HFFc6 (cell line): ENCODE measurements at places on chromosomes 2 and 18. TPM values are rescaled to one million over a fixed set of nuclear protein-coding genes. Genes with fewer than 3 reads are reported as not detected.

DNA sequence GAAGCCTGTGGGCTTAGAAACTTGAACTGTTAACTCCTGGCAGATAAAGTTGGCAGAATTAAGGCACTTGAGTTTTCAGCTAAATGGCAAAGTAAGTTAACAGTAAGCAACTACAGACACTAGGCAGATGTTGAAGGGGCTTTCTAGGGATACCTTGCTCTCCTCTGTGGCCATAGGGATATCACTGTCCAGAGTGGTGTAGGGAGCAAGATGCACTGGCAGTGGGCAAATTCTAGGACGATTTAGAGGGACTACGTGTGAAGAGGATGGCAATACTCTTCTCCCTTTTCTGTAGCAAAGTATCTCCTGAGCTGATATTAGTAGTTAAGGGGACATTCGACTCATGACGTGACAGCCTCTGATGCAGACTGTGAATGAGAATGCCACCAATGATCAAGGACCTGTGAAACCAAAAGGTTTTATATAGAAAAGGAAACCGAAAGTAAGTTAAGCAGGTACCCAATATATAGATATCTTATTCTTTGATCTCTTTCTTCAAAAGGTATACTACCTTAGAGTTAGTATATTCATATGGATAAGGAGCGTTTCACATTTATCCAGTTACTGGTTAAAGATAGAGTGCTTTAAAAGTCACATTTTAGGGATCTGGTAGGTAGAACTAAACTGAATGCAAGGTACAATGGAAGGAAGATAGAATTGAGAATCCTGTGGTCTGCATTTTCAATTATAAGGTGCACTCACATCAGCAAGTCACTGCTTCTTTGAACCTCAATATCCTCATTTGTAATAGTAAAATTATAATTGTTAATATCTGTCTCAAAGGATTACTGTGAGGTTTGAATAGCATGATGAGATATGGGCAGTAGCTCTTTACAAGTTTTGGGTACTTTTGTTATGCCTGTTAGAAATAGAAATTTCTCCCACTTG, 106.4 kb downstream of the KCNH7 start:
- no peak overlapping the region for H3K4me3 ChIP-seq
- H3K27ac ChIP-seq: no peak overlapping the region
- no peaks in the 10 kb centered on the region; the same call in 1 of the 2 replicates for H3K36me3 ChIP-seq
- no peaks in the 10 kb centered on the region for H3K4me1 ChIP-seq

GRCh38 chr2:143551971-143552650, 422.9 kb downstream of the ARHGAP15 start:
- no peak overlapping the region for H3K27ac ChIP-seq
- no peak for DNase-seq
- H3K4me3 ChIP-seq: no peak overlapping the region
- no peaks in the 10 kb centered on the region for H3K4me1 ChIP-seq
- H3K36me3 ChIP-seq: no peaks in the 10 kb centered on the region
- no peaks in the 10 kb centered on the region; the same call in 1 of the 2 replicates for H3K27me3 ChIP-seq

DNA sequence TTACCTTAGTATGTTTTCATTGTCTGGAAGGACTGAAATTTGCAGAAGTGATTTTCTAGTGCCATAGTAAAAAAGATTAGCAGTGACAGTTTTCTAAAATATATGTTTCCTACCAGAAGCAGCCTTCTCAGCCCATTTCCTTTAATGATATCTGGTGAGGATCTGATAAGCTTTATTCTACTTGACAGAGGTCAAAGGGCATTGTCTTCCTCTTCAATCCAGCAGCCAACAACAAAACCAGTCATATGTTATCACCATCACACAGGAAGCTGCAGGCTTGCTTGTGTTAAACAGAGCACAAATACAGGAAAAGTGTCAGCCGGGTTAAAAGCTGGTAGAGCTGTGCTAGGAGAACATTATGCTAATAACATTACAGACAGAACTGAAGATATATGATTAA, 35.6 kb upstream of the ZSWIM2 start:
- H3K36me3 ChIP-seq: peaks cover 8% of the 10 kb centered on the region; the same call in 1 of the 2 replicates
- no peaks in the 10 kb centered on the region for H3K4me1 ChIP-seq
- no peak overlapping the region for H3K27ac ChIP-seq
- no peak for DNase-seq
- no peaks in the 10 kb centered on the region; the same call in none of the 2 replicates for H3K27me3 ChIP-seq

GRCh38 chr2:80073134-80073561, 231.4 kb downstream of the LRRTM1 start:
- no peak overlapping the region for H3K4me3 ChIP-seq
- H3K27me3 ChIP-seq: peaks cover 8% of the 10 kb centered on the region; the same call in 1 of the 2 replicates
- peak; percentile 57 for DNase-seq
- no peak overlapping the region for H3K27ac ChIP-seq
- H3K4me1 ChIP-seq: peaks cover 10% of the 10 kb centered on the region; the same call in 1 of the 2 replicates
- H3K36me3 ChIP-seq: no peaks in the 10 kb centered on the region

DNA sequence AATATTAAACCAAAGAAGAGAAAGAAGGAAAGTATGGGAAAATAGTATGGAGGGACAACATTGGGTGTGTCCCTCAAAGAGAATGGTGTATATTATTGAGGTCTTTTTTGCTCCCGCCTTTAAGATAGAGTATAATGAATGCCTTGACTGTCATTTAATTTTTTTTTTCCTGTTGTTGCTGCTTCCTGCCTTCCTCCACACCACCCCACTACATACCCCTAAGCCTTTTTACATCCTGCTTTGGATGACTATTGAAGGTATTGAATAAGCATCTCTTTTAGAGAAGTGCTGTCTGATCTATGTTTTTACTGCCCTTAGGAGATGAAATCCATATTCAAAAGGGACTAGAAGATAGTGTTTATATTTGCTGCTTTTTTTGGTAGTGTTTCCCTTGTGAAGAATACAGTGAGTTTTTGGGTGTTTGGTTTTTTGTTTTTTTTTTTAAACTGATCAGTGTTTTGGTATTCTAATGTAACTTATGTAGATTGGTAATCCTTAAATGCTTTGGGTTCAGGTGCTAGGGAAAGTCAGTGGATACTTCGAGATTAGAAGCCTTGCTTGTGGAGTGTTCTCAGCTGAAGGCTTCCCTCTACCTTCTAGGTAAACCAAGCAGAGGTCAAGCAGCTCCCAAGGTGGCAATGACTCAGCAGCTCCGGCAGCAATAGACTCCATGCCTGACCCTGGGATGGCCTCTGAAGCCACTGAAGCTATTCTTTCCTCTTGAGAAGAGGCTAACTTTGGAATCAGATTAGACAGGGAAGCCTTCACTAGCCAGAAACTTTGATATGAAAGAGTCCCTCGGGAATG, 5.0 kb downstream of the FZD7 start:
- peaks cover 20% of the 10 kb centered on the region for H3K36me3 ChIP-seq
- peak; percentile 45 for DNase-seq
- H3K27ac ChIP-seq: peak overlapping the region; percentile 64
- H3K27me3 ChIP-seq: no peaks in the 10 kb centered on the region; the same call in 1 of the 2 replicates
- H3K4me1 ChIP-seq: peaks cover 12% of the 10 kb centered on the region

DNA sequence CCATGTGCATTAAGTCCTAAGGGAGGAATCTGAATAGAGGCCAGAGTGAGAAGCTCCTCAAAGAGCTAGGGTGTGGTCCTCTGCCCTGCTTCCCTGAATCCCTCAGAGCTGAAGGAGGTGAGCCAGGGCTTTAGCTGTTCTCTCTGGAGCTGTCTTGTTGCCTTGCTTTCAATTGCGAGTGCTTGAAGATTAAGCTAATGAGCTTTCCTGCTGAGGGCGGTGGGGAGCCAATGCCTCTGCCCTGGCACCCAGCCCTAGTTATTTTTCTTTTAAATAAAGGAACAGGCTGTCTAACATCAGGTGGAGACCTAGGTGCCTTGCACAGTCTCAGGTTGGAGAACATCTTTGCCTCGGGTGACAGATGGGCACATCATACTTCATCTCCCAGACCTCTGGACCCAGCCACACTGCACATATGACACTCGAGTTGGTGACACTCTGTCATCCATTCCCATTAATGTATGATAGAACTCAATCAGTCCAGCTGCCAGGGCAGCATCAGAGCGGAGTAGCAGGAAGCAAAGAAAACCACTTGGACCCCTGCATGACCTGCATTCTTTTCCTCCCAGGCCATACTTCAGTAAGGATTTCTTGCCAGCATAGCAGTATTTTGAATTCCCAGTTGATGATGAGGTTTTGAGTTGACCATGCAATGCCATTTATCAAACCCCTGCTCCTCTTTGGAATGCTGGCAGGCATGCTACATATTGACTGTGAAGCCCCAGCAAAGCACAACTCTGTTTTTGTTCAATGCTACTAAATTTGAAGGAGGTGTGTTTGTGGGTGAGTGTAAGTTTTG, 292.7 kb downstream of the RNF144A start:
- peaks cover 5% of the 10 kb centered on the region for H3K27me3 ChIP-seq
- DNase-seq: no peak
- no peaks in the 10 kb centered on the region for H3K36me3 ChIP-seq
- H3K4me1 ChIP-seq: no peaks in the 10 kb centered on the region
- H3K4me3 ChIP-seq: no peak overlapping the region

DNA sequence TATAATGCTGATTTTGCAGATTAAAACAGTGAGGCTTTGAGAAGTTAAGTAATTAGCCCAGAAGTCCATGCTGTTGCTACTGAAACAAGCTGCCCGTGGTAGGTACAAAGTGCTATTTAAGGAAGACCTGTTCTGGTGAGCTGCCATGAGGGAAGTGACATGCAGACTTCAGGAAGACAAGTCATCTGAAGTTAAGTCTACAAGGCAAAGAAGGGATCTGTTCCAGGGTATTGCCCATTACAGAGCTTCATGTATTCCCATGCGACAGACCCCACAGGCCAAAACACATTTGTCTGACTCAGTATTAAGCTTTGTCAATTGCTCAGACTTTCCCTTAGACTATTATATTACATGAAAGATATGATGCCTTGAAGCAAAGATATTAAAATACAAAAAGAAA, 520.8 kb downstream of the FBXO15 start:
- peaks cover 23% of the 10 kb centered on the region for H3K4me1 ChIP-seq
- H3K27me3 ChIP-seq: 0 out of 2 replicates have a peak, but pooled peaks cover 2% of the 10 kb centered on the region
- H3K36me3 ChIP-seq: peaks cover 14% of the 10 kb centered on the region
- H3K27ac ChIP-seq: no peak overlapping the region; the same call in 1 of the 2 replicates
- H3K4me3 ChIP-seq: no peak overlapping the region

GRCh38 chr2:180367815-180368214, 360.7 kb upstream of the CWC22 start:
- H3K4me3 ChIP-seq: no peak overlapping the region
- H3K27ac ChIP-seq: no peak overlapping the region
- no peaks in the 10 kb centered on the region for H3K27me3 ChIP-seq
- peak; percentile 38 for DNase-seq
- H3K4me1 ChIP-seq: no peaks in the 10 kb centered on the region; the same call in 1 of the 2 replicates
- H3K36me3 ChIP-seq: no peaks in the 10 kb centered on the region

- no peak for DNase-seq
- peaks cover 1% of the 10 kb centered on the region; the same call in 1 of the 2 replicates for H3K27me3 ChIP-seq
- H3K36me3 ChIP-seq: peaks cover 68% of the 10 kb centered on the region
- no peak overlapping the region for H3K4me3 ChIP-seq
Measured at GRCh38 chr2:33205693-33206434, 259.1 kb downstream of the LTBP1 start.

DNA sequence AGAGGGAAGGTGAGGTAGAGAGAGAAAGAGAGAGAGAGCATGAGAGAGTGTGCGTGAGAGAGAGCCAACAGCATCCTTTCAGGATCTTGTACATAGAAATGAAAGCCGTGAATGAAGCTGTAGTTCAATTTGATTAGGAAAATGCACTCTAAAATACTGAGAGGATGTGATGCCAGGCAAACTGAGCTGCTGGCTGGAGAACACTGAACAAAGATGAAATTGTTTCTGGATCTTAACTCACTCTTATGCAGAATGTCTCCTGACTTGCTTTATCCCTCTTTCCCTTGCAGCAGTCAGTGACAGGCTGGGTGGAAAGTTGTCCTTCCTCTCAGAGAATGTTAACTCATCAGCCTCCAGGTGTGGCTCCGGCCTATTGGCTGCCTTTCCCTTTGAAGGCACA, 10.7 kb downstream of the LYPD1 start:
- H3K36me3 ChIP-seq: no peaks in the 10 kb centered on the region; the same call in 1 of the 2 replicates
- H3K27me3 ChIP-seq: peaks cover 1% of the 10 kb centered on the region; the same call in 1 of the 2 replicates
- H3K4me1 ChIP-seq: peaks cover 33% of the 10 kb centered on the region
- no peak overlapping the region for H3K4me3 ChIP-seq

DNA sequence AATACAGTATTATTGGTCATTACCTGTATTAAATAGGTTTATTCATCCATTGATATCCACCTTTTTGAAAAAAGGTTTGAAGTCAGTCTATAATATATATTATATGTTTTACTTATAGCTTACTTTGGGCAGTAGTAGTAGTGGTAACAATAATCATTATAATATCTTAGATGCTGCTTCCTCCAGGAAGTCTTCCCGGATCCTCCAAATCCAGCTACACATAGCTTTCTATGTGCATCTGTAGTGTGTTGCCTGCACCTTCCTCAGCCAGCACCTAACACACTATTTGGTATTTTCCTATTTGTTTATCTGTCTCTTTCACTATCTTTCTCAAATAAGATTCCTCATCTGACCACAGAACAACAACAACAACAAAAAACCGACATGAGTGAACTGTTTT, 81.0 kb downstream of the PRKCE start:
- H3K27me3 ChIP-seq: peaks cover 3% of the 10 kb centered on the region; the same call in 1 of the 2 replicates
- H3K36me3 ChIP-seq: no peaks in the 10 kb centered on the region
- peaks cover 9% of the 10 kb centered on the region for H3K4me1 ChIP-seq
- no peak overlapping the region for H3K27ac ChIP-seq
- no peak for DNase-seq

HAAO gene
- 0.30 TPM in 1 of 3 replicates, not detected in the others for total RNA-seq

ZBTB7C gene
- total RNA-seq: not detected in 3 replicates

IL18R1 gene
- total RNA-seq: not detected in 3 replicates
